ENCODE measurements at places on chromosomes 7 and 10.

GRCh38 chr10:101837748-101838147 lies 5.9 kb downstream of the KCNIP2 start:
- no peak for DNase-seq

DNA sequence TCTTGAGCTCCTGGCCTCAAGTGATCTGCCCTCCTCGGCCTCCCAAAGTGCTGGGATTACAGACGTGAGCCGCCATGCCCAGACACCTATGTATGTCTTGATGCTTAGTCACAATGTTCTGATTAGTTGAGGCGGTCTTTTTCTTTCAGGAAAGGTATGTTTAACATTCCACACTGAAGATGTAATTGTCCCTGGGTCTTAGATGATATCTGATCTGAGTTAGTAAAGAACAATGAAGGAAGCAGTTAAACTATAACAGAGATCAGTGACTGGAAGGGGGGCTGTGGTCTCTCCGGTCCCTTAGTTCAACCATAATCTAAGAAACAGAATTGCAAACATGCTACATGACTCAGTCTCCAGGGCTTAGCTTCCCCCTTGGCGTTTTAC lies 31.5 kb upstream of the SH2D4B start:
- no peak for DNase-seq

DNA sequence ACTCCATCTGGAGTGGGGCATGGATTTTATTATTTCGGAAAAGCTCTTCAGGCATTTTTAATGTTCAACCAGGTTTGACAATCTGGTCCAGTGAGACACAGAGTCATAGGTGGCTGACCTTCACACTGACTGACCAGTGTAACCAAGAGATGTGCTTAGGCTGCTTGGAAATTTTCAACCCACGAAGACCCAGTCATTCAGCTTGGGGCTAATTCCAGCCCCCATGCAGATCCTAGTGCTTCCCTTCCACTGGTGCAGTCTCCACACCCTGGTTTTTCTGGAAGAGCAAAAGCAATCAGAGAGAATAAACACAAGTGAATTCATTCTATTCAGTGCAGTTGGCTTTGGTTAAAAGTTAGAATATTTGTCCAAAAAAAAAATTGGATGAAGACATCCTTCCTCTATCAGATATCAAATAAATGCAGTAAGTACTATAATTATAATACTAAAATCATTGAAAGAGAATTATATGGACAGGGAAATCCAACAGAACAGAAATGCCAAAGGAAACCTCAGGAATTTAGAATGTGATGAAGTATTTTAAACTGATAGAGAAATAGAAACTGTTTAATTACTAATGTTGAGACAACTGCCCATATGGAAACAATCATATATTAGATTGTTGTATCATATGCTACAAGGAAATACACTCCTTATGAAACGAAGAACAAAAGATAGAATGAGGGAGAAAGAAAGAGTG lies 178.0 kb downstream of the NPSR1 start:
- no peak for DNase-seq

DNA sequence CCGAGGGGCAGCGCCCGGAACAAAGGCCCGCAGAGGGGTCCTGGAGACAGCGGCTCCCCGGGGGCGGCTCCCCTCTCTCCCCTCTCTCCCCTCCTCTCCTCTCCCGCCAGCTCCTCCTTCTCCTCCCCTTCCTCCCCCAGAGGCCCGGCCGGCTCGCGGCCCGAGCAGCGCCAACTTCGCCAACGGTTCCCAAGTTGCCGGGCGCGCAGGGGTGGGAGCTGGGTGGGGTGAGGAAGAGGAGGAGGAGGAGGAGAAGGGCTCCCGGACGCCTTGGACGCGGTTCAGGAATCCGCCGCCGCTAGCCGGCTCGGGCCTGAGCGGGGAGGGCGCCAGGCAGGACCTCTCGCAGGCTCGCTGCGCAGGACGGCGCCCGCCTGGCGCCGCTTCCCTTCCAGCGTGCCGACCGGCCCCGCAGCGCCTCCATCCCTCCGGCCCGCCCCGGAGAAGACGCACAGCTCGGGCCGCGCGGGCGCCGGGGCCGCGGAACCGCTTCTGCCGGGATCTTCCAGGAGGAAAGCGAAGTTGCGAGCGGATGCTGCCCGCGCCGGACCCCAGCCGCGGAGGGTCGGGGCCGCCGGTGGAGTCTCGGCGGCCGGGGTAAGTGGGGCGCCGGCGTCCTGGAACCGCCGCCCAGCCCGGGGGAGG lies at the start of gene CHST3:
Gene CHST3, plus strand, starts transcription at position 298 of the 645 bp plus-strand sequence. CDS start 41,448 bp downstream, outside the sequence.
- no peak for DNase-seq

GRCh38 chr10:70118196-70118595 lies 14.4 kb downstream of the AIFM2 start:
- no peak for DNase-seq

- DNase-seq, result no peak
These were observed 90.3 kb upstream of the TCF7L2 start for GRCh38 chr10:112859793-112860192.

GRCh38 chr7:44094883-44095592 lies 9.1 kb upstream of the AEBP1 start:
- no peak for DNase-seq

DNA sequence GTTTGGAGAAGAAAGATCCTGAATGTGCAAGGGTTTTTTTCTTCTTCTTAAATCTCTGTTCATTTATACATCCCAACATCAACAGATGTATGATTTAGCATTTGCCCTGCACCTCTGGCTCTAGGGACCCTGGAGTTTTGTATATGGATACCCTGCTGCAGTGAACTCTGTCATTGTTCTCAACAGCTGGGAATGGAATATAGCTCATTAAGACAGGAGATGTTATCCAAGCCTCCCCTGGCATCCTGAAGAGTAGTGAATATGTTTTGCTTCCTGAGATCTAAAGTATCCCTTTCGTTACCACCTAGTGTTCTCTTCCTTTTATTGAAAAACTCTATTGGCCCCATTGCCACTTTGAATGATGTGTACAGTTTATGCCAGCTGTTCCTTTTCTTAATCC lies 275.9 kb downstream of the EXOC4 start:
- no peak for DNase-seq

DNA sequence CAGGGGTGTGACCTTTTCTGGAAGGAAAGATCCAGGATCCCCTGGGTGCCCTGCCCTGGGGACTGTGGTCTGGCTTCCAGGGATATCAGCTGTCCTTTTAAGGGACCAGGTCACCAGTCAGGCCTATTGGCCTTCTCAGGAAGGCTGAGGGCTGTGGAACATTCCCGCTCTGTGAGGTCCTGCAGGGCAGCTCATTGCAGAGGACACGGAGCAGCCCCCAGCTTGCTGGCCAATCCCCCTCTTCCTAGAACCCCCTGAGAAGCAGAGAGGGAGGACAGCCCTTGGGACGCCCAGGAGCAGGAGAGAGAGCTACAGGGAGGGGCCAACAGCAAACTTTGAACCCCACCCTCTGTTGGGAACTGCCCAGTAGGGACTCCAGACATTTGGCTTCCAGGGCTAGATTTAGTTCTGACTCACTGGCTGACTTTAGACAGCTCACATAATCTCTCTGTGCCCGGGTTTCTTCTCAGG lies 67.9 kb upstream of the COL13A1 start:
- no peak for DNase-seq

GRCh38 chr7:29077854-29078253 lies 68.5 kb downstream of the CPVL start:
- DNase-seq, result no peak

DNA sequence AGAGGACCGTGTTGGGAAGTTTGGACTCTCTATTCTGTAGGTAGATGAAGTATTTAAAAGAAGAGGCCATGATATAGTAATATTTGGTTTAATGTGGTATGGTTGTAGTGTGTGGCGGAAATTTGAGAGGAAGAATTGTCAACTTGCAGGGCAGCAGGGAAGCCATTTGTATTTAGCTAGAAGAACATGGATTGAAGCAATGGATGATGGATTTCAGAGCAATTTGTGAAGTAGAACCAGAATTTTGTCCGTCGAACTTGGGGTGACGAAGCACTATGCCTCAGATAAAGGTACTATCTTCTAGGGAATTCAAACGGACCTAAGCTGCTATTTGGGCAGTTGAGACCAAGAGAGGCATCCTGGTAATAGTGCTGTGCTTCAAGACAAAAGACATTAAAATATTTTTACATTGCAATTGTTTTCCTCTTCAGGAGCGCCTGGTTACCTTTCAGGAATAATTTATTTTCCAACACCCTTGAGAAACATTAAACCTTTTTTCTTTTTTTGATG lies 615 bp upstream of the WBP1L start:
- DNase-seq, result no peak

- DNase-seq, result no peak
These were observed 3.5 kb downstream of the LLCFC1 start for GRCh38 chr7:142942746-142943145.

DNA sequence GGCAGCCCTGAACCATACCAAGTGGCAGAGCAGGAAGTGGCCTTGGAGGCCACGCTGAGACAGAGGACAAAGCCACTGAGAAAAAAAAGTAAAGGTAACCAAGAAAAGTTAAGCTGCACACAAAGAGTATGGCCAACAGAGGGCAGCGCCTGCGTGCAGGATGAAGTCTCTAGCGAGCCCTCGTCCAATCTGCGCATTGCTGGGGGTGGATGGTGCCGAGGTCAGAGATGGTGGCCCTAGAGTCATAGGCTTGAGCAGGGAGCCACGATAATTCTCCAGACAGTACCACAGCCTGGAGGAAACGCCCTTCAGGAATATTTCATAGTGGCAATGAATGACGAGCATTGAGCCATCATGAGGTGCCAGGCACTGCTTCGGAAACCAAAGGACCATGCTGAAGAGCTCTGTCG lies 9.7 kb downstream of the ATP6V0E2 start:
- no peak for DNase-seq

DNA sequence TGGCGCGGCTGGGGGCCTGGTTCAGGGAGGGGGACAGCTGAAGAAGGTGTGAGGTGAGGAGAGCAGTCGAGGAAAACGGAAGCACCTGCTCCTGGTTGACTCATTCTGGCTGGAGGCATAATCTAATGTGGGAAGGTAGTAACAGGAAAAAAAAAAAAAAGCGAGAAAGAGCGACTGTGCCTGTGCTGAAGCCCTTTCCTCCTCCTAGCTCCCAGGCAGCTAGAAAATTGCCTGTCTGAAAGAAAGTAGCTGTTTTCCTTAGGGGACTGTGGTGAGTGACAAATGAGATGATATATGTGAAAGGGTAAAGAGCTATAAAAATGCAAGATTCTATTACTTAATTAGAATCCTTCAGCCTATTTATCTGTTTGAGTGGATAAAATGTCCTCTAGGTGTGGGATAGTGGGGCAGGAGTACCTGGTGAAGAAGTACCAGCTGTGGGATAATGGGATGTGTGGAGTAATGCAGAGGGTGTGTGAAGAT lies 4.9 kb upstream of the MEST start:
- no peak for DNase-seq

GRCh38 chr10:3398825-3399646 lies 226.5 kb upstream of the PITRM1 start:
- DNase-seq, result no peak

DNA sequence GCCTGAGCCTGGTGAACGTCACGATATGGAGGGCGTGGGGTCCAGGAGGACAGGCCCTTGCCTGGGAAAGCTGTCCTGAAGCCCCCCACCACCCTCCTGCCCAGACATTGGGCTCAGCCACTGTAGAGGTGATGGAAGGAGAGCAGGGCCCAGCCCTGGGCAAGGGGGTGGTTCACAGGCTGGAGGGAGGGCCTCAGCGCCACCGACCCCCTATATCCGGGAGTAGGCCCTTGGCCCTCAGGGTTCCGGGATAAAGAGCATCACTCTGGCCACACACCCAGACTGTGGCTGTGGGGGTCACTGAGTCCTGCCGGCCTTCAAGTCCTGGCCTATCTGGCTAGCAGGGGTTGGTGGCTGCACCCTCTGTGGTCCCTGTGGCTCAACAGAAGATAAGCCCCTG lies 55.3 kb upstream of the GTF2IRD1 start:
- DNase-seq, result no peak

DNA sequence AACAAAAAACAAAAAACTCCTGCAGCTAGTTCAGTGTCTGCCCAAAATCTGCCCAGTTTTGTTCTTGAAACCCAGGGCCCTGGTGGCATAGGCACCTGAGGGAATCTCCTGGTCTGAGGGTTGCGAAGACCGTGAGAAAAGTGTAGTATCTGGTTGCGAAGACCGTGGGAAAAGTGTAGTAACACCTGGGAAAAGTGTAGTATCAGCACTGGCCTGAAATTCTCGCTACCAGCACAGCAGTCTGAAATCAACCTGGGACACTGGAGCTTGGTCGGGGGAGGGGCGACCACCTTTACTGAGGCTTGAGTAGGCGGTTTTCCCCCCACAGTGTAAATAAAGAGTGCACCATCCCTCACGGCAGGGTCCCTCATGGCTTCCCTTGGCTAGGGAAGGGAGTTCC lies 82.5 kb upstream of the SP4 start:
- DNase-seq, result no peak

- DNase-seq, result no peak
These were observed at the start of gene WDR37 for GRCh38 chr10:1056326-1057105. Gene WDR37, plus strand, starts transcription at chr10:1056385. Its CDS starts 15,771 bp downstream, at chr10:1072156.

DNA sequence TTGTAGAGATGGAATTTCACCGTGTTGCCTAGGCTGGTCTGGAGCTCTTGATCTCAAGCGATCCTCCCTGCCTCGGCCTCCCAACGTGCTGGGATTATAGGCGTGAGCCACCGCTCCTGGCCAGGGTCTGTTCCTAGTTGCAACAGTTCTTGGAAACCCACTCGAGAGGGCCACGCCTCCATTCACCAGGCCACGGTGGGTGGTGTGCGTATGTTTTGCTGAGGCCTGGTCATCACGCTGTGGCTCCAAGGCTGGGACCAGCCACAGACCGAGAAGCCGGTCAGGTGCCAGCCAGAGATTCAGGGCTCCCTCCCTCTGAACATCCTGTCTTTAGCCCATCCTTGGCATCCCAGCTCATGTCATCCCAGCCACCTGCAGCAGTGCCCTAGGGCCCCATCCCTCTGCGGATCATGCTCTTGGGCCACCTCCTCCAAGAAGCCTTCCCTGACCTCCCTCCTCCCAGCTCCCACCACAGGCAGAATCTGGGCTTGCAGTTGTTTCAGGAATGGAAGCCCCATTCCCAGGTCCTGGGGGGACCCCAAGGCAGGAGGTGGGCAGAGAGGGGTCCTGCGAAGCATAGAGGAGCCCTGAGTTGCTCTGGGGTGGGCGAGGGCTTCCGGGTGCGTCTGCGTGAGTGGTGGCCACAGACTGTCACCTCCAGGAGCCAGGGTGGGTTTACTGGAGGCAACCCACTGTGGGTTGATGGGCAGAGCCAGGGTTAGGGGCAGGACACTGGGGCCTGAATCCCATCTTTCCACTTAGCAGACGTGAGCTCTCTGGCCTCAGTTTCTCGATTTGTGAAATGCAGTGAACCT lies 5.2 kb downstream of the LAT2 start:
- DNase-seq, result no peak

GRCh38 chr10:113617086-113617485 lies 46.8 kb downstream of the NRAP start:
- no peak for DNase-seq

- DNase-seq, result no peak
These were observed at the start of gene LRMDA for GRCh38 chr10:75431180-75432111. Gene LRMDA, plus strand, starts transcription at chr10:75431624.

GRCh38 chr10:59337201-59337652 lies 25.1 kb downstream of the FAM13C start:
- no peak for DNase-seq

DNA sequence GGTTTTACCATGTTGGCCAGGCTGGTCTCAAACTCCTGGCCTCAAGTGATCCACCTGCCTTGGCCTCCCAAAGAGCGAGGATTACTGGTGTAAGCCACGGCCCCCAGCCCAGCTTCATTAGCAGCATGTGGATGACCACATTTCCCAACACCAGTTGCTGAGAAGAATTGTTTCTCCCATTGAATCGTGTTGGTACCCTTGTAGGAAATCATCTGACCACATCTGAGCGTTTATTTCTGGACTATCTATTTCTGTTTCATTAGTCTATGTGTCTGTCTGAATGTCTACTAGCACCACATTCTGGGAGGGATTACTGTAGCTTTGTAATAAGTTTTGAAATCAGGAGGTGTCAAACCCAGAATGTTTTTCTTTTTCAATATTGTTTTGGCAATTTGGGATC lies 89.6 kb downstream of the LCOR start:
- no peak for DNase-seq
